ENCODE measurements at places on chromosomes 4 and X.

DNA sequence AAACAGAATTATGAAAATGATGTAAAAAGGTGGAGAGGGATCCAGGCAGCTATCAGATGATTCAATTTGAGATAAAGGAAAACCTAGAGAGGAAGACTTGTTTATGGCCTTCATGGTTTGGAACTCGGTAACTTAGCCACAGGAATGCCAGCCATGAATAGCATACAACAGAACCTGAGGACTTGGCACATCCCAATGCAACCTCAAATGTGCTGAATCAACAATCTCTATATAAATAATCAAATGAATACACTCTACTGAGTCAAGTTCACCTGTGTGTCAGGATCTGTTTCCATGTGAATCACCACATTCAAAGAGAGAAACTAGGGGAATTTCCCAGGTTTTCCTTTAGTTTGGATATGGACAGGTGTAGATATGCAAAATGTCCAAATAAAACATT, 86.9 kb downstream of the MBNL3 start:
- DNase-seq = no peak

GRCh38 chrX:12702509-12703091, 88.6 kb upstream of the PRPS2 start:
- DNase-seq = no peak

GRCh38 chr4:3145234-3145924, 70.9 kb downstream of the HTT start:
- no peak for DNase-seq

- DNase-seq = no peak
Observed at GRCh38 chr4:79620617-79621016, 212.6 kb upstream of the GK2 start.

DNA sequence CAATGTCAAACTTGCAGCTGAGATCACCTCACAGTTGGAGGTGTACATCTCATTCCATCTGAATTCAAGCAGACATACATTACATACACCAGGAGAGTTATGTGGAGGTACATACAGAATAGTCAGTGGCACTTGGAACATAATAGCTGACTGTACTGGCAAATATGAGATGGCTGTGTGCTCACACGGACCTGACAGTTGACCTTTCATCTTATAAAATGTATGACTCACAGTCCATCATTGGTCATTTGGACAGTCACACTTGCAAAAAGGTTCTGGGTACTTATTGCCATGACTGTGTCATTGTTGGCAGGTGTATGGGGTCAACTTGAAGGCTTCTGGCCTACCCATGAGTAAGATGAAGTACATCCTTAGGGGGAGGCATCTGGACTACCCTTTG, 88.6 kb upstream of the WDR1 start:
- DNase-seq = no peak

GRCh38 chrX:36683507-36683906, 324.7 kb upstream of the FAM47C start:
- no peak for DNase-seq

DNA sequence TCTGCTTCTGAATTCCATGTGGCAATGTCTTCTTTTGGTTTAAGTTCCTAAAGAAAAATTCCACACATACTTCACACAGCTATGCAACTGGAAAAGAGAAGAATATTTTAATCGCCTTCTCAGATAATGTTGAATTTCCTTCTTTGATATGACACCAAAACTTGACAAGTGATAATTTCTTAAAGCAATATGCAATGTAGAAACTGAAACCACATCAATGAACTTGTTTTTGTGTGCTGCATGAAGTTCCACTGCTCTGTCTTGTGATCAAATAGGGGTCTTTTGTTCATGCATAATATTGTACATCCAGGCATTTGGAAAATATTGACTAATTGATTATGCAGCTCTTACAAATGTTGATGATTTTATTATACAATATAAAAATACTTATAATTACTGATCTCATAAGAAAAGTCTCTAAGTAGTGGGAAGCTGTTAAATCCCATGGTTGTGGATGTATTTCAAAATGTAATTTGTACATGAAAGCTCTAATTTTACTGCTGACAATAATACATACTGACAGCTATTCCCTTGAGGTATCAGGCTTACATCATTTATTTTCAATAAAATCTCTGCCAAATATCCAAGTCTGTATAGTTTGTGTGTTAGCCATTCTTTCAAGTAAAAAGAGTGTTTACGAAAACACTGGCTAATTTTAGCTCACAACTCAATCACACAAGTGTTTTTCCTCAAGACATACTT, 56.5 kb downstream of the AGA start:
- no peak for DNase-seq

- DNase-seq = no peak
Observed at GRCh38 chrX:124413244-124413643, 66.9 kb downstream of the SH2D1A start.

- DNase-seq = no peak
Observed at GRCh38 chrX:47047989-47048388, 30.3 kb upstream of the RGN start.

DNA sequence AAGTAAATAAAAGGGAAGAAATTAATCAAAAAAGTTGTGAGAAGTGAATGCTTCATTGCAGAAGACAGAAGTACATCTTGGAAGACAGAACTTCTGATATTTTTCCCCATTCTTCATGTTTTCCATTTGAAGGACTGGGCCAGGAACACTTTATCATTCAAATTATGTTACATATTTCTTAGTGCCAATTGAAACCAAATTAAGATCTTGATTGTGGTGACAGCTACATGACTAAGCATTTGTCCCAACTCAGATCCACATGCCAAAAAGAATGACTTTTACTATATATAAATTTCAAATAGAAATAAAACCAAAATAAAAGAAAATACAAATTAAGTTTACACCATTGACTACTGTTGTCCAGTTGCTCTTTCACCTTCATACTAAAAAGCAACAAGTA, 14.0 kb upstream of the FGF5 start:
- DNase-seq = no peak

GRCh38 chrX:124392794-124393193, 46.4 kb downstream of the SH2D1A start:
- no peak for DNase-seq
